ENCODE measurements at places on chromosomes 5 and 9. TPM values are rescaled to one million over a fixed set of nuclear protein-coding genes. Genes with fewer than 3 reads are reported as not detected.

Gene TOR1A
- polyA plus RNA-seq, result 44.5 TPM

Gene IFNA2
- not detected for polyA plus RNA-seq

GRCh38 chr9:110249603-110250002 lies 6.7 kb downstream of the TXN start:
- no peak for DNase-seq

DNA sequence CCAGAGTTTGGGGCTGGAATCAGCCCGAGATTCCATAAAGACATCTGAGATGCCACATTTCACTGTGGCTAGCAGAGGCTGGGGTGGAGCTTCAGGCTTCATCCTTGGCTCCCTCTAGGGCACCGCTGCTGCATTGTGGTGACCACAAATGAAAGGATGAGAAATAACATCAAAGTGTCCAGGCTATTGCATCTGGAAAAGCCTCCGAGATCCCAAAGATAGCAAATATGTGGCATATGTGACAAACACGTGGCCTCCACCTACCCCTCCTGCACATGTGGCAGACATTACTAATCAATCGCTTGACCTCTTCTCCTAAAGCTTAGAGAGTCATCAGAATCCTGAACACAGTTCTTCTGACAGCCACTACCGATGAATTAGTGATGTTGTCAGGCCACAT lies 4.5 kb downstream of the SPARC start:
- no peak for DNase-seq

DNA sequence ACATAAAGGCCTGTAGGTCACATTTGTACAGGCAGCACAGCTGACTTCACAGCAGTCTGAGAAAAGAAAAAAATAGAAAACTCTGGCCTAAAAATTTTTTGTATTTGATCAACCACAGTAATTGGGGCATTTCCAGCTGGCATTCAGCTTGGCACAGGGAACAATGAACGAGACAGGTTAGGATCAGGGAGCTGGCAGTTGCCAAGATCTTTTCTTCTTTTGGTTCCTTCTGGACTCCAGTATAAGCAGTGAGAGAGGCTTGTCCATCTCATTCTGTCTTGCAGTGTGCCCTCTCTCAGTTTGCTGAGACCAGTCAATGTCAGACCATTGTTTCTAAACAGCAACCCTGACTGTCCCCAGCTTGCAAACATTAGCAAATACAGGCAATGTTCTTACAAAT lies 601.1 kb downstream of the TLR4 start:
- no peak for DNase-seq

Gene CCDC192
- polyA plus RNA-seq, result 0.51 TPM

DNA sequence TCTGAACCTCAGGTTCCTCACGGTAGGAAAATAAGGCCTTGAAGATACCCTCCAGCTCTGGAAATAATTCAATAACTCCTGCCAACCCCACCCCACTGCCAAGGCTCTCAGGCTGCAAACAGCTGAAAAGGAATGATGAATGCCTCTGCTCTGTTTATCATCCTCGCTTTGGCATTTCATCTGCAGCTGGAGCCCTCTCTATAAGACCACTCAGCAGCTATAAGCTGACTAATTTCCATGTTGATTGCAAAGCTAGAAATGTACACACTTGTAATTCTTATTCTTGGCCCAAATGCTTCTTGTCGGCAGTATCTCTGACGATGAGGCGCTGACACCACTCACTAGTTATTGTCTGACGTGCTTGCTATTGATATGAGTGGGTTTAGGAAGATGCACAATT lies 408.4 kb upstream of the NMUR2 start:
- no peak for DNase-seq

Gene CMYA5
- 13.0 TPM for polyA plus RNA-seq

GRCh38 chr9:81476813-81477490 lies 212.4 kb downstream of the TLE1 start:
- no peak for DNase-seq

GRCh38 chr5:4832471-4832870 lies 307.7 kb upstream of the ADAMTS16 start:
- DNase-seq, result no peak

Gene PLPP7
- 3.5 TPM for polyA plus RNA-seq

GRCh38 chr9:108786322-108786721 lies 69.5 kb downstream of the ACTL7B start:
- no peak for DNase-seq

Gene GLRA1
- polyA plus RNA-seq, result not detected

DNA sequence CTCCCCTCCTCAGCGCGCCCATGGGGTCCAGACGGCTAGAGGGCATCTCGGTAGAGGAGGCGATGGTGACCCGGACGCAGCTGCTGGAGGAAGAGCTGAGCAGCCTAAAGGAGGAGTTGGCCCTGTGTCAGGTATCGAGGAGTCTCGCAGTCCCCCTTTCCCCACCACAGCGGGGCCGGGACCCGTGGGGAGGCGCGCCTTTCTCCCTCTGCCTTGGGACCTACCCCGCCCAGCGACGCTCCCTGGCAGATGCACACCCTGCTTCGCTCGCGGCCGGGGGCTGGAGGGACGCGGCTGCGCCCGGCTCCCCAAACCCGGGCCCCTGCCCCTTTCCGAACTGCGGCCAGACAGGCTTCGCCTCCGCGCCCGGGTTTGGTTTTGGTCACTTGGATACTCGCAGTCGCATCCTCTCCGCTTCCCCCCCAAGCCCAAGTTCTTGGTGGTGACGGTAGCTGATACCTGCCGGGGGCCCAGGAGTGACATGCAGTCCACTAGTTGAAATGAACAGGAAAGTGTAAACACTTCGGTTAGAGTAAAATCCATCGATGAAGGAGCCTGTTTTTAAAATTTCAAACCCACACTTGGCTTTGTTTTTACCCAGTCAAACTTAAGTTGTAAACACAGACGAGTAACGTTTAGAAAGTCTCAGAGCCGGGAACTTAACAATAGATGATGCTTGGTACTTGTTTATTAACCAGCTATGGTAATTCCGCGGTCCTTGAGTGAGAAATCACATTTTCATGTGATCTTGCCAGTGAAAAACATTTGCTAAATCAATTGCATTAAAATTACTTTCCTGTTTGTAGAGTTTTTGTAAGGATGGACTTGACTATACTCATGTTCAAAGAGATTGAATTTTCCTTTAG lies 688 bp downstream of the CNTLN start:
- DNase-seq, result peak; percentile 66

Gene DNAI1
- 5.7 TPM for polyA plus RNA-seq

DNA sequence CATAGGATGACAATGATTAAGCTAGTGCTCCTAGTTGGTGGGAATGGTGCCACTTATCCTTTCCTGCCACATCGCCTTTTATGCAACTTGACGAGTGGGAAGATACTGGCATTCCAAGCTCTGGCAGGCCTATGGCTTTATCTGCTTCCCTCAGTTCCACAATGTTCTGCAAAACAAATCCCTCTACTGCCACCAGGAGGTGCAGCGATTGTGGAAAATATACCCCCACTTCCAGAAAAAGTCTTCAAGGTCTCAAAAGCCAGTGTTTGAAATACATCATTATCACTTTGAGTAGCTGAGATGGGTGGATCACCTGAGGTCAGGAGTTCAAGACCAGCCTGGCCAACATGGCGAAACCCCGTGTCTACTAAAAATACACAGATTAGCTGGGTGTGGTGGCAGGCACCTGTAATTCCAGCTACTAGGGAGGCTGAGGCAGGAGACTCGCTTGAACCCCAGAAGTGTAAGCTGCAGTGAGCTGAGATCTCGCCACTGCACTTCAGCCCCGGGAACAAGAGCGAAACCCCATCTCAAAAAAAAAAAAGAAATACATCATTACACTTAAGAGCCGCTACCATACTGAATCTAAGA lies 3.4 kb downstream of the CLINT1 start:
- no peak for DNase-seq

GRCh38 chr9:29422438-29422837 lies 1849.2 kb upstream of the C9orf72 start:
- no peak for DNase-seq

GRCh38 chr5:59021286-59021673 lies 438.4 kb downstream of the RAB3C start:
- DNase-seq, result peak; percentile 55

Gene INSL4
- polyA plus RNA-seq, result not detected

Gene SPATA31C1
- 0.68 TPM for polyA plus RNA-seq

DNA sequence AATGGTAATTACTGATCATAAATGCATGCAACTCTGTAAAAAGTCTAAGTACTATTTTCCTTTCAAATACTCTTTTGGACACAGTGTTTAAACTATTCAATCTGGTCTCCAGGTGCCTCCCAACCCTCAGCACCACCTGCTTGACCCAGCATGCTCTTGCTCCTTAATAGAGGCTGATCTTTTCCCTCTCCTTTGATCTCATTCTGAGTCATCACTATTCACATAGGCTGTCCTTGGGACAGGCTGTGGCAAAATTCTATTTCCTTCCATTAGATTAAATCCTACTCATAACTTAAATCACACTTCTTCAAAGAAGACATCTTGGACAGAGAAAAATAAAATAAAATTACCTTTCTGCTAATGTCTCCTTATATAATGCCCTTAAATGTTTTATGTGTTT lies 199.4 kb upstream of the ST8SIA4 start:
- no peak for DNase-seq

DNA sequence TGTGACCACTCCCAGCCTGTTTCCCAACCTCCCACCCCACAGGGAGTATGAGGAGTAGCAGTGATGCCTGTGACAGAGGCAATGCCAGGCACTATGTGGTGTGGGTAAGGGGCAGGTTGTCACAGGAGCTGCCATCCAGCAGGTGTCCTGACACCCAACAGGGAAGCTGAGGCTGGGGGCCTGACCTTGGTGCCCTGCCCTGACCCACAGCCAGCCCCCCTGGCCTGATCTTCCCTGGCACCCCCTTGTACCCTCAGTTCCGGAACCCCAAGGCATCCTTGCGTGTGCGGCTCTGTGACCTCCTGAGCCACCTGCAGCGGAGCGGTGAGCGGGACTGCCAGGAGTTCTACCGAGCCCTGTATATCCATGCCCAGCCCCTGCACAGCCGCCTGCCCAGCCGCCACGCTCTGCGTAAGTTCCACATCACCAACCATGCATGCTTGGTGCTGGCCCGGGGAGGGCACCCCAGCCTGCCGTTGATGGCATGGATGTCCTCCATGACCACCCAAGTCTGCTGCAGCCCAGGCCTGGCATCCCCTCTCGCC lies 14.4 kb downstream of the CARD19 start:
- DNase-seq, result no peak

Gene TMOD1
- polyA plus RNA-seq, result 1.4 TPM

GRCh38 chr9:82129708-82130107 lies 141.1 kb downstream of the SPATA31D1 start:
- DNase-seq, result no peak

Gene KIAA0825
- polyA plus RNA-seq, result 4.4 TPM

DNA sequence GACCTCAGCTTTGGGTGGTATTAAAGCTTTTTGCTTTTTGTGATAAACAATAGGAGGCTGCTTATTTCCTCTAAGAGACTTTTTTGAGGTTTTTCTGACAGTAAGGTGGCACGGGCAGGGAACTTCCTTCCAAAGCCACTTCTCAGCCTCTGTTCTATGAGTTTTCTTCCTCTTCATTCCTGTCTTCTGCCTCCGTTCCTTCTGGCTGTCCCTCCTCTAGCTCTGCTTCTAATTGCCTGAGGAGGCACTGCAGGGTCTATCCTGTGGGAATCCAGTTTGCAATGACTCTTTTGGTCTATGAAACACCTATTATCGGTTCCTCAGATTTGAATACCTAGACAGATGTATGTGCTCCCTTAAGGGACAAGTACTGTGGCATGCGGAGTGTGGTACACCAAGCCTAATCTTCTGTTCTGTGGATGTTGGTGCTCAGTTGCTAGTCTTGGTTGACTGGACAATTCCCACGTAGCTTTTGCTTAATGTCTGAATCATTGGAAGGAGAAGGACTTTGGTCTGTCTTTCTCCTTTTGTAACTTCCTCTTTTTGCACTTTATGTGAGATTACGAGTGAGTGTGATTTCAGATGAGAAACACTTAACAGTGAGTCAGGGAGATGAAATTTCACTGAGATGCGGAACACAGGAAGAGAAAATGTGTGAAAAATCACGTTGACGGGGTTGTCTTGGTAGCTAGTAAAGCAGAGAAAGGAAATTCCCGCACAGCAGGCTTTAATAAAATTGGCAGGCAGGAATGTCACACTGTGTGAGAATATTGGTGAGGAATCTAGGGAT lies 305.2 kb downstream of the EFNA5 start:
- DNase-seq, result no peak

Gene ZDHHC12
- 17.5 TPM for polyA plus RNA-seq

- DNase-seq, result no peak
Measured at GRCh38 chr5:81209869-81210493, 23.1 kb upstream of the CKMT2 start.

Gene CAMK4
- 5.8 TPM for polyA plus RNA-seq

DNA sequence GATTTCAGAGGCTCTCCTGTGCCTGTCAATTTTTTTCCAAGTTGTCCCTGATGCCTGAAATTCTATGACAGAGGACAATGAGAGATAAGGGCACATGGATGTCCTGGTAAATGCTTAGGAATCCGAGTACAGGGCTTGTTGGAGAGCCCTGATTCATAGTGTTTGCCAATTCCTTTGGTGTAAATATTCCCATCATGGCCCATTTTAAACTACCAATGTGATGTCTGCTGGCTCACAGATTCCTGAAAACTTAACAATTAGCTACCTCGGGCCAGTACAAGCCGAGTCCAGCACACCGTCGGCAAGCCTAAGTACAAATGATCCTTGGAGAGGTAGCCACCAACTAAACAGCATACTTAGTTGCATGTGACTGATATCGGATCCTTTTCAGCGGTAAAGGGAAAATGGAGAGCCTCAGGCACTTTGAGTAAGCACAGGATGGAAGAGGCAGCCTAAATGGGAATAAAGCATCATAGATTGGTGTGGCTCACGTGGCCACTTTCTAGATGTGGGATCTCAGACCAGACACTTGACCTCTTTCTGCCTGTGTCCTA lies 3.6 kb downstream of the ITK start:
- no peak for DNase-seq

GRCh38 chr5:142743592-142744441 lies 26.4 kb upstream of the ARHGAP26 start:
- DNase-seq, result no peak

DNA sequence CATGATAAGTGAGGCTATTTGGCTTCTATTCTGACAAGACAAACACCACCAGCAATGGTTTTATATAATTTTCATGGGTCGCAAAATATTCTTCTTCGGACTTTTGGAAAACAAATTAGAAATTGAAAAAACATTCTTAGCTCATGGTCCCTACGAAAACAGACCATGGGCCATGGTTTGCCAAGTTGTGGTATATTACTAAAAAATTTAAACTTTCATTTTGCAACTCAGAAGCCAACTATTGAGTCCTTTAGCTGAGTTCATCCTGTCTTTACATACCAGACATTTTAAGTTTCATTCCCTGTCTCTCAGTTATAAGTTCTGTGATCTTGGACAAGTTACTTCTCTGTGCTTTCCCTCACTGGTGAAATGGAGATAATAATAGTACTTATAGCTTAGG lies 198.1 kb downstream of the CSNK1G3 start:
- DNase-seq, result no peak

GRCh38 chr9:123481209-123481865 lies 125.3 kb downstream of the CRB2 start:
- no peak for DNase-seq

Gene SCGB3A2
- not detected for polyA plus RNA-seq

Gene PCDHB12
- polyA plus RNA-seq, result 6.3 TPM
